CD8-positive, alpha-beta T cell (primary cell): ENCODE measurements at places on chromosomes 13 and 19.

DNA sequence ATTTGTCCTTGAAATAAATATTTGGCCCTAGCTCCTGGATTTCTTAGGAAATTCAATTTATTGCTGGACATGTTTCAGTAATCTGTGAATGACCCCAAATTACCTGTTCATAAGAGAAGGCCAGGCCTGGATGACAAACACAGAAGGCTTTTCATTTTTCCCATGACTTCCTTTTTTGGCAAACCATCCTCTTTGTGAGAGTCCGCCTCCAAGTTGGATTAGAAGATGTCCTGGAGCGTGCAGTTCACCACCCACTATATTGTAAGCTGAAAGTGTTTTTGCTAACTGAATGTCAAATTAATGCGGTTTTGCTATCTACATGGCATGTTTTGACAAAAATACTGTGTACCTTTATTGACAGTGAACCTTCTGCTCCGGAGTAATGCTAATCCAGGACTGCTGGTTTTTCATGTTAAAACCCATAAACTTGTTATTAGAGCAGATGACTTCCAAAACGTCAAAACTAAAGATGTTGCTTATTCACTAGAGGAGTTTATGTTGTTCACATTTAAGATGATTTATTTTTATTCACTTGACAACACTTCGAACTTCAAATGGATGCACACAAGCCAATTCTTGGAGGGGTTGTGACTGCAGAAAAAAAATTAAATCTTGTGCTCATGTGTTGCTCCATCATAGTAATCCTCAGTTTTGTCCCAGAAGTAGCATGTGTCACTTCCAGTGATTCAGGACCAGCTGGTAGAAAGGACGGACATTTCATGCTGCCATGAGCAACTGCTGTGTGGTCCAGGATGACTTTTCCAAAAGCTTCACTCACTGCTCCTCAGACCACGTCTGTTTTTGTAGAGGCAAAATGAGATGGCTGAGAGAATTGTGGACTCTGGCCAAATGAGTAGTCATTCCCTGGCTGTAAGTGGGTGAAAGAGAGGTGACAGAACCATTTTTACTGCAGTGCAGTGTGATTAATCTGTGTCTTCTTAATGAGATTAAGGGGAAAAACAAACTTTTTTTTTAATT, 71.0 kb downstream of the ITGBL1 start:
- no peak for DNase-seq

GRCh38 chr13:22707946-22708345, 472.8 kb upstream of the SGCG start:
- no peak for DNase-seq

DNA sequence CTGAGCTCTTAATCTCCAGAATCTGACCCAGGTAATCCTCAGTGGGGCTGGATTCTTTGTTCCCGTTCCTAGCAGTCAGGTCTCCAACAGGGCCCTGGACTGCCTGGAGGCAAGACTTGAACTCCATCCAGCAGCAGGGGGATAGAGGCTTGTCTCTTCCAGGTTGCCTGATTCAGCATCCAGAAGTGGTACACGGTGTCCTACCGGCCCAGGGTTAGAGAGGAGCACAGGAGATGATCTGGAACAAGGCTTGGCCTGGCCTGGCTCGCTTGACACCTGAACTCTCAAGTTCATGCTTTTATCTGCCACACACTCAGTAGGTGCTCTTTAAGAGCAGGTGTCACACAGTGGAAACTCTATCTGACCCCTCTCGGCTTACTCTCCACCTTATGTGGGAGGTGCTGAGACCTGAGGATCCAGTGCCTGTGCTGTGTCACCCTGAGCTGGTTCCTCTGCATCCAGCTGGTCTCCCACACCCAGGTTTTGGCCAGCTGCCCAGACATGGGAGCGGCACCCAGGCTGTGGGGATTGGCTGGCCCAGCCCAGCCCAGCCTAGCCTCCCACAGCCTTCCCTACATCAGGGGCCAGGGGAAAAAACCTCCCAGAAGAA, at the start of gene CYP4F3:
Gene CYP4F3 (plus strand): TSS at position 604 of the 610 bp plus-strand sequence. CDS start 519 bp downstream, outside the sequence.
- no peak for DNase-seq

DNA sequence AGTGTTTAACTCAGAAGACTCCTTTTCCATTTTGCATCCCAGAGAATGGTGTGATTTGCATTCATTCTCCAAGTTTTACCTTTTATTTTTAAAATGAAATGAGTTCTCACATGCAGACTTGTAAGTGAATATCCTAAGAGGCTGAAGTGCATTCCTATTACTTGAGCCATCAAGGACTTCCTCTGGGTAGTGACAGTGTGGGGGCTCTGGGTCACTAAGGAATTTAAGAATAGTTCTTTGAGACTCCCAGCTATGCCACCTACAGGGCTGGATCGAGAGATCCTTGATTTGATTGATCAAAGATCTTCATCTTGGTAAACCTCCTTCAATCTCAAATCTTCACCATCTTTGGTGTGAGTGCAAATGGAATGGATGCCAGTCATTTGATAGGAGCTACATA, 36.3 kb upstream of the SLC10A2 start:
- DNase-seq, result no peak

GRCh38 chr19:28388988-28389387, 824.0 kb downstream of the UQCRFS1 start:
- DNase-seq, result no peak

GRCh38 chr19:13102416-13102665, 317 bp downstream of the LYL1 start:
- DNase-seq, result no peak
